SIG-M5 (cell line): ENCODE measurements at places on chromosomes 5 and 9.

- no peak for DNase-seq
Observed at GRCh38 chr9:85331626-85332025, 410.1 kb downstream of the AGTPBP1 start.

DNA sequence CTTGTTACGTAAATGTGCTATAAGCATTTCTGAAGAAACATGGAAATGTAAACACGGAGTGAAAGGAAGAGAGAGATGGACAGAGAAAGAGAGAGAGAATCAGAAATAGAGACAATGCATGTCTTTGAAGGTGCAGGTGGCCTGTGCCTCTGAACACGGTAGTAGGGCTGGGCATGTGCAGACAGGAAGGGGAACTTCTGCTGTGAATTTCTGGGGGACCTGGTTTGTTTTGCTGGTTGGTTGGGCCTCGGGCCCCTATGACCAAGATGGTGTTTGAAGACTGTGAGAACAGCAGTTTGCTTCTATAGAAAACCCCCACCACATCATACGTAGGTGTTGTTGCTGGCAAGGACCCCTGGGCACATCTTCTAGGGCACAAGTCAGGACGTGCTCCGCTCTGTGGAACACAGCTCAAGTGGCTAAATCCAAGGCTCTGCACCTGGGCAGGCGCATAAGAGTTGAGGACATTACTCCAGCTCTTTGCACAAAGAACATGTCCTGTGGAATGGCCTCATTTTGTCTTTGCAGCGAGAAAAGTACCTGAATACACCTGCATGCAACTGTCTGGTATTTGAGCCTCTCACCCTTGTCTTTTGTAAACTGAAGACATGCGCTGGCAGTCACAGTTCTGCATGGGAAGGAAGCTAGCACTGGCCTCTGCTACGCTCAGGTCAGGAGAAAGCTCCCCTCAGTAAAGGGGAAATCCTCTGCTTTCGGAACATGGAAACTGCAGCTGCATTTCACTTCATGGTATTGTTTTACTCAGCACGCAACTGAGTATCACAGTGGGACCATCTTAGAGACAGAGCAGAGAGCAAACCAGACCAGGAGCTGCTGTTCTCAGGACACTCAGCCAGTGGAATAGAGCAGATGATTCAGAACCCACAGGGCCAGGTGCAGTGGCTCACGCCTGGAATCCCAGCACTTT is 2.7 kb downstream of the OR2V2 start:
- DNase-seq = no peak

GRCh38 chr5:180086816-180087399 is 15.3 kb upstream of the RNF130 start:
- DNase-seq = no peak

- no peak for DNase-seq
Observed at GRCh38 chr5:40549616-40550015, 130.1 kb upstream of the PTGER4 start.

DNA sequence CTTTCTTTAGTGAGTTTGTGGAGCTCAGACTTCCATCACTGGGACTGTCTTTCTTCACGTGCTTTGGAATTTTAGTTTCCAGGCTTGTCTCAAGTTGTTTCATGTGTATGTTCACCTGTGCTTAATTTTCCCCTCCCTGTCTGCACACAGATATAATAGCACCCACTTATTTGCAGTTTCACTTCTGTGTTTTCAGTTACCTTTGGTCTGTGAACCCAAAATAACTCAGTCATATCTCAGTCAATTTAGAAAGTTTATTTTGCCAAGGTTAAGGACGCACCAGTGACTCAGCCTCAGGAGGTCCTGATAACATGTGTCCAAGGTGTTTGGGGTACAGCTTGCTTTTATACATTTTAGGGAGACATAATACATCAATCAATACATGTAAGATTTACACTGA is 330.4 kb downstream of the ICE1 start:
- DNase-seq = no peak

DNA sequence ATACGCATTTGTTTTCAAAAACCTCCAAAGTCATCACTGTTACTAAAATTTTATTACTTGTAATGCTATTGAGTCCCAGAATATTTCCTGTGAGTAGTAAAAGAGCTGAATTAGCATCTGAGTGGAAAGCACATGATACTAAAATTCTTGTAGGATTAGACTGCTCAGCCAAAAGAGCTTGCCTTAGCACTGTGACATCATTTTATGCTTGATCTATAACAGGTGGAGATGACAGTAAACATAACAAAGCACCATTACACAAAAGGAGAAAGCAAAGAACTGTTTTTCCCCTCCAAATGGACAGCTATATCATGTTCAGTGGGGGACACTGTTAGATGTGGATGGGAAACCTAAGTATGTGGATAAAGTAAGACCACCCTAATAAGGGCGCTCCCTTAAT is 5.8 kb upstream of the JAK2 start:
- no peak for DNase-seq

- DNase-seq = no peak
Observed at GRCh38 chr5:167753725-167754490, 537.5 kb upstream of the WWC1 start.

DNA sequence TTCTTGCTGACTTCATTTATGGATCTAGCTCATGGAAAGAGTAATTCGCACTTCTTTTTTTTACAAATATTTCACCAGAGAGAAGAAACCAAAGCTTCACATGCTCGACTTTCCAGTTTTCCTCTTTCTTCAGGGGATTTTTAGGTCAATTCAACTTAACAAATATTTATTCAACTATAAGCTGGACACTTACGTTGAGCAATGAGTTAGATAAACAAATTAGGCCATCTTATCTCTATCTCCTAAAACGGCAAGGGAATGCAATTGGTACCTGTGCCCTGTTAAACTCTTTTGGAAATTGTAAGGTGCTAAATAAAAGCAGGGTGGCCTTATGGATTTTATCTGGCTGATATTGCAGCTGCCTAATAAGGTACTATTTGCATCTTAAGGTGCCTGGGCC is 145.1 kb upstream of the RAI14 start:
- no peak for DNase-seq

DNA sequence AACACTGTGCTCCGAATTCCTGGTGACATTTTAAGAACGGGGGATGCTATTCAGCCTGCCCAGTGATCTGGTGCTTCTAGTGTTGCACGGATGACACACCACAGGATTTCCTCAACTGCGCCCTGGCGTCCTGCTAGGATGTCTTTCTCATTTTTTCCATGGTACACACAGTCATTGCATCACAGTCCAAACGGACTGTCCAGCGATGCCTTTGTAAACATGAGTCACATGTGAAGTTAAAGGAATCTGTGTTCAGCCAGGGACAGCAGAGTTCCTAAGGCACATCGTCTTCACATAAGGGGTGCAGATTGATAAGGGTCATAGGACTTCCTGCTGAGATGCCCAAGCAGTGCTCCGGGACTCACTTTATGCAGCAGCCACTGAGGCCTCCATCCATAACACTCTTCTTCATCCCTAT is 9.3 kb upstream of the PTPN3 start:
- DNase-seq = no peak

DNA sequence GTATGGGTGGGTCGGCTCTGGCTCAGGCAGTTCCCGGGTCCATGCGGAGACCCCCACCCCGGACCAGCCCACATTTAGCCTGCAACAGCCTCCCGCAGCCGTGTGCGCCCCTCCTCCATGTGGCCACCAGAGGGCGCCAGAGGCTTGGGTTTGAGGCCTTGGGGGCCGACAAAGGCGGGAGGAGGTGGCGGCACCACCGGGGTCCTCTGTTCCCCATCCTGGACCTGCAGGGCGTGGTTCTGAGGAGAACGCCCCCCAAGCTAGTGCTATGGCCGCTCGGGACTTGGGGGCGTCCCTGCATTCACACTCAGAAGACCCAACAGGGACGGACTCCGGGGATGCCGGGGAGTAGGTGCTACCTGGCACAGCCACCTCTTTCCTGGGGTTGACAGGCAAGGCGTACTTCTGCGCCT is 16.5 kb downstream of the ASS1 start:
- no peak for DNase-seq

DNA sequence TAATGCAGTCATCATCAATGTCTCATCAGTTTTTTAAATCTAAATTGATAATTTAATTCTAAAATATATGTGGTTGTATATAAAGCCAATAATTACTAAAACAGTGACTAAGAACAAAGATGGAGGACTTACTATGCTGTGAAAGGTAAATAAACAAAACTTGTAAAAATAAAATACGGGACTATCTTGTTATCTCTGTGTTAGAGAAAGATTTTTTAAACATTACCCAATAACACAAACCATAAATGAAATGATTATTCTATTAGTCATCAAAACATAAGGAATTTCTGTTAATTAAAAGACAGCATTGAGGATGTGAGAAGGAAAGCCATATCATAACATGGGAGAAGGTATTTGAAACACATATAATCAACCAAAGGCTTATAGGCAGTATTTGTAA is 226.2 kb upstream of the SMC2 start:
- DNase-seq = no peak

- DNase-seq = no peak
Observed at GRCh38 chr5:68734781-68735180, 359.0 kb upstream of the SLC30A5 start.

- no peak for DNase-seq
Observed at GRCh38 chr9:16191691-16192402, 639.0 kb downstream of the CCDC171 start.

- DNase-seq = no peak
Observed at GRCh38 chr5:147508711-147509040, 1.2 kb downstream of the DPYSL3 start.
